ENCODE measurements at places on chromosomes 1 and 21.

DNA sequence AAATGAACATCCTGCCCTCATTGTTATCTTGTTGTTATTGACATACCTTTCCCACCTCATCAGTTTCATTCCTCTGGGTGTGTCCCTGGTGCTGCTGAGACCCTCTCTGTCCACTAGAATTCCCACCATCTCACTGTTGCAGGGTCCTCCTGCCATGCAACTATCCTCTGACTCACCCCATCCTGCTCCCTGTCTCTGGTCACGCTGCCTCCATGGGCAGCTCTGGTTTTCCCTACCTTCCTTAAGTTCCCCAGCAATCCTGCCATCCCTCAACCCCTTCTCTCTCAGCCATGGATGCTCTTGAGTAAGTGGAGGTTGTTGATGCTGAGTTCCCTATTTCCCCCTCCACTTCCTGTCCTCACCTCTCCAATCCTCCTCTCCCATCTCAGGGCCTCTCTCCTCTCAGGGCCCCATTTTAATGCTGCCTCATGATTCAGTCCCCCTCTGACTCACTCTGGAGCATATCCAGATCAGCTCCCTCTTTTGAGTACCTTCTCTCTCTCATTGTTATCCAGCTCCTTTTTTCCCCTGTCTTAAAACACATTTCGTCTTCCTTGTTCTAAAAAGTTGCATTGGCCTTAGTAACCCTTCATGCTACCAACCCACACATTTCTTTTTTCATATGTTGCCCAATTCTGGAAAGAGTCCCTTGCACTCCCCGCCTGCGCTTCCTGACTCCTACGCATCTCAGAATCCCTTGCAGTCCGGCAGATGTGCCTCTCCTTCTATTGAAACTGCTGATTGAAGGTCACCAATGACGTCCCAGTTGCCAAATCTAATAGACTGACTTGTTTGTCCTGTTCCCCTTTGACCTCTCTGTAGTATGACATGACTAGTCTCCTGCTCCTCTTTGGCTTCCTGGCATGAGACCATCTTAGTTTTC lies 92.0 kb downstream of the CNIH3 start:
- DNase-seq: no peak

GRCh38 chr1:116836099-116836498 lies 73.6 kb upstream of the PTGFRN start:
- no peak for DNase-seq

DNA sequence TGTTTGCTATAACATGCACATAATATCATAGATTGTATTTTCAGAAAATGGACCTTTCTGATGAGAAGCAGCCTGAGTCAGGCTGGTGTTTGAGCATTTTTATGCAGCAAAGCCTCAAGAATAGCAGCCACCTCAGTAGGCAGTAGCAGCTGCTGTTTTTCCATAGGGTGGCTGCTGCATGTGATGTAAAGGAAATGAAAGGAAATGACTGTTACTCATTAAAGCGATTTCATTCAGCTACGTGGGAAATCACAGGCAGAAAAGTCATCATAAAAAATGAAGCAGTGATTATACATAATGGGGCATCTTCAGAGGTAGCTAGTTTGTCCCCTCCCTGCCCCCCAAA lies 110.4 kb downstream of the PATJ start:
- DNase-seq: no peak

DNA sequence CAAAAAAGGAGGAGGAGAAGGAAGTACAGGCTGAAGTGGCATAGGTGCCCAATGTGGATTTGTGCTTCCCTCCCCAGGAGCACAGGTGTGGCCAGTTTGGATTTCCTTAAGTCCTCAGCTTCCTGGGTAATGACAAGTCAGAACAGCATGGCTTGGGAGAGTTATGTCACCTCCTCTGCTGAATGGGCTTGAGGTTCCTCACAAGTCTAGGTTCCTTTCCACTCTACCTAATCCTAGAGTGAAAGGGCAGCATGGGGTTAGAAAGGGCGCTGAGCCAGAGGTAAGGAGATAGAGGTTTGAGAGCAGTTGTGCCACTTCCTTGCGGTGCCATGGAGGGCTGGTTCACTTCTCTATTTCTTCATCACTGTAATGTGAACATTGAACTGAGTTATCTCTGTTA lies 35.5 kb upstream of the IL20 start:
- DNase-seq: no peak

- DNase-seq: no peak
These were observed 3.5 kb downstream of the BLACAT1 start for GRCh38 chr1:205452364-205452763.

- no peak for DNase-seq
These were observed 48.4 kb upstream of the ATP5PO start for GRCh38 chr21:33963848-33964555.

DNA sequence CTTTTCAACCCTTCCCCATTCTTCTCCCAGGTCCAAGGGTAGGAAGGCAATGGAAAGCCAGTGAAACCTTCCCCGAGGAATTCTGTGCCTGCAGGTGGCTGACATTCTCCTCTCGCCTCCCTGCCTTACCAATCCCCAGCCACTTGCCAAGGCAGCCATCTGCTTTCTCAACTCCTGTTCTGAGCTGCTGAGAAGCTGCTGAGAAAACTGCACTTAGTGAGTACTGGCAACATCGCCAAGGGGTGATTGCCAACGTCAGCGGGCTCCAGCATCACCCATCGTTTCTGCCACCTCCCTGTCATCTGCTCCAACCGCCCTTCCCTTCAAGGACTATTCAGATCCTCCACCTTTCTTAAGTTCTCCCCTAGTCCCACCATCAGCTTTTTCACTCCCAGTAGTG lies 106.0 kb downstream of the PTPRU start:
- no peak for DNase-seq

DNA sequence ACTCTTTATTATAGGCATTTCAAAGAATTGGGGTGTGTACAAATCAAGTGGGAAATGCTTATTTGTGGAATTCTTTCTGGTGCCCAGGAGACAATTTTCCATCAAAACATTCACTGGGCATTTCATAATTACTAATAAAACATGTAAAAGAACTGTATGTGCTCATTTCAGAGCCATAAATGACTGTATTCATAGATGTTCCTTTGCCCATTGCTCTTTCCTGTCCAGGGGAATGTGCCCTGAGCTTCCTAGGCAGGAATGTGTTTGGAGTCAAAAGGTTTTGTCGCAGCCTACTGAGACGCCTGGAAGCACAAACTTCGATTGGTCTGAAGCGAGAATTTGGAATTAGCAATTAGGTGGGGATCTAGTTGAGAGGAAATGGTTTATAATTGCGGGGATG lies 43.7 kb upstream of the EXOSC10 start:
- no peak for DNase-seq

DNA sequence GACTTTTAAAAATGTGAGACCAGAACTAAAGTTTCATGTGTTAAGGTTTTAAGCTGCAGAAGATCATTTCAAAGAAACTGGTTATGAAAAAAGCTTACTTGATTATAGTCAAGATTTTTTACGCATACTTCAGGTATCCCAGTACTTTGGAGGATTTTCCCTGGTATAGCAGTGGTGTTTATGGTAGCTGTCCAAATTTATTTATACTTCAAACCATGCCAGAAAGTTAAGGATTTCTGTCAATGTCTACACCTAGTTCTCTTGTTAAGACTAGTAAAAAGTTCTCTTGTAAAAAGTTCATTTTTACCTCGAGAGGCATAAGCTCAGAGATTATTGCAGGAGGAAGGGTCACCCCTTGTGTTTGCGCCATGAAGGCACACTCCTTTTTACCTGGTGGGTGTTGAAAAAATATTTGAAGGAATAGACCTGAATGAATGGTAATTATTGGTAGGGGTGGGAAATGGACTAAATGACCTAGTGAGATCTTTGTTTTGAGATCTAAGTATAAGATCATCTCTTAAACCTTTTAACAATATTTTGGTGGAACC lies 2.8 kb downstream of the DYRK1A start:
- no peak for DNase-seq

DNA sequence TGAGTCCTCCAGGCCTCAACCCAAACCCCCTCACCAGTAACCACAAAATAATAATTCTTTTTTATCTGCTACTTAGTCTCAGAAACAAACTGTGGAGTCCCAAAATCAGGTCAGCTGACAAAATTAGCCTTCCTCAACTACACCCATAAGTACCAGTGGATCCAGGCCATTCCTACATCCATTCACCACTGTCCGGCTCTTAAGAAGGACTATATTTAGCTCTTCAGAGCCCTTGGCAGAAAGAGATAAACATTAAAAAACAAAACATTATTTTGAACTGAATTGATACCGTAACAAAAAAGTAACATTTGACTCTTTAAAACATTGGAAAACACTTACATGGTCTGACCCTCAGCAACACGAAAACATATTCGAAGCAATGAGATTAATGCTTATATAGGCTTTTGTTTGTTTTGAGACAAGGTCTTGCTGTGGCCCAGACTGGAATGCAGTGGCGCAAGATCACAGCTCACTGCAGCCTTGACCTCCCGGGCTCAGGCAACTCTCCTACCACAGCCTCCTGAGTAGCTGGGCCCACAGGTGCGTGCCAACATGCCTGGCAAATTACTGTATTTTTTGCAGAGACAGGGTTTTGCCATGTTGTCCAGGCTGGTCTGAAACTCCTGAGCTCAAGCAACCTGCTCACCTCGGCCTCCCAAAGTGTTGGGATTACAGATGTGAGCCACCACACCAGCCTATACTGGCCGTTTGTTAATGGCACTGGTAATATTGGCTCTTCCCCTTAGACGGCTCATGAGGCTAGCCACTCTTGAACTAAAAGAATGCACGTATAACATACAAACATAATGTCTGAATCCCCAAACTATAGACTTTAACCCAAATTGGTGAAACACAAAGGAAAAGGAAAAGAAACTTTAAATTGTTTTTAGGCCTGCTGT lies 330.7 kb downstream of the SMYD3 start:
- DNase-seq: no peak

GRCh38 chr1:82225421-82226185 lies 424.9 kb downstream of the ADGRL2 start:
- DNase-seq: no peak

- no peak for DNase-seq
These were observed 103.1 kb upstream of the USP24 start for GRCh38 chr1:55318116-55318817.

DNA sequence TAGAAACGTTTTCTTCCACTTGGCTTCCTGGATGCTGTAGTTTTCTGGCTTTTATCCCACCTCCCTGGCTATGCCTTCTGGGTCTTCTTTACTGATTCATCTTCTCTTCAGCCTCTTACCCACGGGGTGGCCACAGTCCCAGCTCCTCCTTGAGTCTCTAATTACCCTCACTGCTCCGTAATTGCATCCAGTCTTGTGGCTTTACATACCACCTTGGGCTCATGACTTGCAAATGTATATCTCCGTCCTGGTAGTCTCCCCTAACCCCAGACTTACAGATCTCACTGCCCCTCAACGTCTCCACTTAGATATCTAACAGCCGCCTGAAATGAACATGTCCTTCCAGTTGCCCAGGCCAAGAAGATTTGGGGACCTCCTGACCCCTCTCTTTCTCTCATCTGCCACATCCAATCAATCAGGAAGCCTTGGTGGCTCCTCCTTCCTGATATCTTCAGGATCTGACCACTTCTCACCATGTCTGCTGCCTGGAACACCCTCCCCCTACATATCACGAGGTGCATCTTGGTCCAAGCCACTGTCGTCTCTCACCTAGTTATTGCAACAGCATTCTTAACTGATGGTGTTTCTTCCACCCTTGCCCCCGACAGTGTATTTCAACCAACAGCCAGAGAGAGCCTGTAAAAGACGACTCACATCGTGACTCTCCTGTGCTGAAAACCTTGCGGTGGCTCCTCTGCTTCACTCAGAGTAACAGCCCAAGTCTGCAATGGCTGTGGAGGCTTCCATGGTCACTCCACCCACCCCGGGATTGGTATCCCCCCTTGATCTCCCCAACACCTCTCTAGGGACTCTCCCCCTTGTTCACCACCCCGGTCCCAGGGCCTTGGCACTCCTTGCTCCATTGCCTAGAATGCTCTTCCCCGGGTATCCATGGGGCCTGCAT lies 219.0 kb upstream of the POU3F1 start:
- no peak for DNase-seq

DNA sequence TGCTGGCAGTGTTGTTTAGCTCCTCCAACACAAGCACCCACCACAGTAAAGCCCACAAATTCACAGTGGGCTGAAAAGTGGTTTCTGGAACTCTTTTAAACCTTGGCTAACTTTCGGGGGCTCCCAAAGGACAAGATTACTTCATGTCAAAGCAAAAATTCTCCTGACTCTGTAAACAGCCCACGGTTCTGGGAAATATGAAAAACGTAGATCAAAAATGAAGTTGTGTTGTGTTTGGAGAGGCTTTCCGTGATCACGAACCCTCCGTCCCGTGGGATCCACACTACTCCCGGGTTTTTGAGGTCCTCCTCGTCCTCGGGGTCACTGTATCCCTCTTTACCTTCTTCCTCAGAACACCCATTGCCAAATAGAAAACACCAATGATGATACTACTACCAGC lies 159.0 kb upstream of the RUNX1 start:
- no peak for DNase-seq

DNA sequence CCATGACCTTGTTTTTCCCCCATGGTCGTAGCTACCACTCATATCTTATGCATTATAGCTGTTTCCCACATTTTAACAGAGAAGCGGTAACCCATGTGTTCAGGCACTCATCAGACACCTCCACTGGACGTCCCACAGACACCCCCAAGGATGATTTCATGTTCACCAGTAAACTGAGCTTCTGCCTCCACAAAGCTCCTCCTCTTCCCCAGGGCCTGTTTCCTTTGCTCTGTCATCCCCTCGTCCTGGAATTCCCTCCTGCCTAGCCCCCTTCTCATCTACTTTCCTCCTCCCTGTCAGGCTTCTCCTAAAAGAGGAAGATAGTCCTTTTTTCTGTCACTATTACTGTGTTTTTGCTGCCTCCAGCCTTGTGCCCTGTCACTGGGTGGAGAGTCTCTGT lies 111.2 kb downstream of the OMA1 start:
- no peak for DNase-seq

GRCh38 chr1:38326135-38326534 lies 279.5 kb upstream of the POU3F1 start:
- no peak for DNase-seq

DNA sequence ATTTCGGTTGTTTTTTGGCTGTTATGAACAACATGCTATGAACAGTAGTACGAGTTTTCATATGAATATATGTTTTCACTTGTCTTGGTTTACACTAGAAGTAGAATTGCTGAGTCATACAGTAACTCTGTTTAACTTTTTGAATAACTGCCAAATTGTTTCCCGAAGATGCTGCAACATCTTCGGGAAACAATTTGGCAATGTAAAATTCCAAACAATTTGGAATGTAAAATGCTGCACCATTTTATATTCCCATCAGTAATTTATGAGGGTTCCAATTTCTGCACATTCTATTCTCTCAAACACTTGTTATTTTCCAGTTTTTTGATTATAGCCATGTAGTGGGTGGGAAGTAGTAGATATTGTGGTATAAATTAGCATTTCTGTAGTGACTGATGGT lies 11.6 kb downstream of the PCBP3 start:
- no peak for DNase-seq

GRCh38 chr1:11985851-11986250 lies 5.6 kb downstream of the MFN2 start:
- no peak for DNase-seq

DNA sequence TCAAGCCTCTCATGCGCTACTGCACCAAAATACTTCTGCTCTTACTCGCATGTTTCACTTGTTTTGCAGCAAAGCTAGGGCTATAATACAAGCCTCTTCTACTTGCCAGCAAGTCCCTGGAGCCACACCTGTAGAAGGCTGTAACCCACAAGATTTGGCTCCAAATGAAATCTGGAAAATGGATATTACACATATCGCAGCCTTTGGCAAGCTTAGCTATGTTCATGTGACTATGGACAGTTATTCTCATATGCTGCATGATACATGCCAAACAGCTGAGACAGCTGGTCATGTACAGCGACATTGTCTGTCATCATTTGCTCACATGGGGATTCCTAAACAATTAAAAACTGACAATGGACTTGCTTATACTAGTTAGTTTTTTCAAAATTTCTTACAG lies 270.3 kb downstream of the COL11A1 start:
- DNase-seq: no peak

GRCh38 chr21:35223480-35224156 lies 174.5 kb upstream of the RUNX1 start:
- DNase-seq: no peak

Measured in GM23338 (cell line).